HTR-8/SVneo (cell line): ENCODE measurements at places on chromosomes 3 and 15.

DNA sequence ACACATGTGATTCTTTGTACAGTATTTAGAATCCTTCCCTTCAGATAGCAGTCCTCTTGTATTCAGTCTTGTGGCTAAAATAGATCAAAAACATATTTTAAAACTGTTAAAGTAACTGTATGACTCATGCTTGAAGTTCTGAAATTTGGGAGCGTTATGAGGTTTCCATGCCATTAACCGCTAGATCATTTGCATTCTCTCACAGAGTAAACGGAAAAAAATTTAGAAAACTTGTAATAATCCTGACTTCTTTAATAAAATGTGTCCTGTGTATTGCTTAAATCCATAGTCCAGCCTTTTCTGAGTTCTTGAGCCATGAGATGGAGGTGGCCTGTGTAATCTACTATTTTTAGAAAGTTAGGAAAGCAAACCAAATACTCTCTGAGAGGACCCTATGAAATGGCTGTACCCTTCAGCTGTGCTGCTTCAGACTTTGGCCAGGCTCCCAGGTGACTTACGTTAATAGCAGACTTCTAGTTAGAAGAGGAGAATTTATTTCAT is 33.8 kb downstream of the MBNL1 start:
- DNase-seq: no peak

- DNase-seq: no peak
These were observed 112.5 kb downstream of the FOXB1 start for GRCh38 chr15:60116456-60117089.

DNA sequence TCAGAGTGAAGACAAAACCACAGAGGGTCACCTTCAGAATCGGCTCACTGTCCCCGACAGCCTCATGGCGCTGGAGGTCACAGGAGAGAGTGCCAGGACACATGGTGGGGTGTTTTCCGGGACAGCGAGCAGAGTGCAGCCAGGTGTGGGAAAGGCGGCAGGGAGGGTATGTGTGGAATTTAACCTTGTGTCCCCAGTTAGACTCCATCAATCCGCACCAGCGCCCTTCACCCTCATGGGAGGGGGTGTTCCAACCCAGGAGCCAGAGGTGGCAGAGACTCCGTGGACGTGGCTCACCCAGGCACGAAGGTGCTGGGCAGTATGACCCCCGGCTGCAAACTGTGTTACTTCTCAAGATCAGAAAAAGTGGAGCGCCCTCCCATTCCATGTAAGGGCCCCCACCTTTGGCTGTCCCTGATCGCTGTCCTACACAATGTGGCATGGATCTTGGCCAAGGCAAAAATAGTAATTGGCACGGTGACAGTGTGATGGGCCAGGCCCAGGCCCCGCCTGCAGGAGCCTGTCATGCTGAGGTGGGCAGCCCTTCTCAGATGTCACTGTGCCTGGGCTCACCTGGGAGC is 190.3 kb downstream of the XXYLT1 start:
- no peak for DNase-seq

DNA sequence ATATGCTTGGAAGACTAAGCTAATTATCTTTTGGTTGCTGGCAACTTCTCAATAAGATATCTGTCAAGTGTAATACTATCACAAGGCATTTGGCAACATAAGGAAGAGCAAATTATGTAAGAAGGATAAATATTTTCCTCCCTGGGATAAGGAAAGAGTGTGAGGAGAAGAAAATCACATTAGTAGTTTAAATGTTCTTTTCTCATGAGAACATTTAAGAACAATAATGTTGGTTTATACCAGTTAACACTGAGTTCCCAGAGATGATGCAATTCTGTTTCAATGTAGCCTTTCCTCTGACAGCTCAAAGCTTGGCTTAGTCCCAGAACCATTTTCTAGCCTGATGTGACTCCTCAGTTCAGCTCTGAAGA is 66.1 kb upstream of the NPHP3 start:
- DNase-seq: peak; percentile 34

- no peak for DNase-seq
These were observed 19.0 kb downstream of the ADAMTS9 start for GRCh38 chr3:64668582-64669510.

DNA sequence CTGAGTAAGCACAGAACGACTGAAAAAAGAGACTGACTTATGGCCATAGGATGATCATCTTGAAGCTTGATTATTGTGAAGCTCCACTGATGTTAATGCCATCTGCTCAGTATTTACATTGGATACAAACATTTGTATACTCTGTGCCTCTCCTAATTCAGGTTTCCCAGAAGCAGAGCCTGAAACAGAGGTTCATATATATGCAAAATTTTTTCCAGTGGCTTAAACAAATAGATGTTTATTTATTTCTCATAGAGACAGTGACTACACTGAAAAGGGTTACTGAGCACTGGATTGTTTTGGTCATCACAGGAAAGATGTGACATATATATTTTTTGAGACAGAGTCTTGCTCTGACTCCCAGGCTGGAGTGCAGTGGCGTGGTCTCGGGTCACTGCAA is 36.3 kb downstream of the SCN11A start:
- no peak for DNase-seq

DNA sequence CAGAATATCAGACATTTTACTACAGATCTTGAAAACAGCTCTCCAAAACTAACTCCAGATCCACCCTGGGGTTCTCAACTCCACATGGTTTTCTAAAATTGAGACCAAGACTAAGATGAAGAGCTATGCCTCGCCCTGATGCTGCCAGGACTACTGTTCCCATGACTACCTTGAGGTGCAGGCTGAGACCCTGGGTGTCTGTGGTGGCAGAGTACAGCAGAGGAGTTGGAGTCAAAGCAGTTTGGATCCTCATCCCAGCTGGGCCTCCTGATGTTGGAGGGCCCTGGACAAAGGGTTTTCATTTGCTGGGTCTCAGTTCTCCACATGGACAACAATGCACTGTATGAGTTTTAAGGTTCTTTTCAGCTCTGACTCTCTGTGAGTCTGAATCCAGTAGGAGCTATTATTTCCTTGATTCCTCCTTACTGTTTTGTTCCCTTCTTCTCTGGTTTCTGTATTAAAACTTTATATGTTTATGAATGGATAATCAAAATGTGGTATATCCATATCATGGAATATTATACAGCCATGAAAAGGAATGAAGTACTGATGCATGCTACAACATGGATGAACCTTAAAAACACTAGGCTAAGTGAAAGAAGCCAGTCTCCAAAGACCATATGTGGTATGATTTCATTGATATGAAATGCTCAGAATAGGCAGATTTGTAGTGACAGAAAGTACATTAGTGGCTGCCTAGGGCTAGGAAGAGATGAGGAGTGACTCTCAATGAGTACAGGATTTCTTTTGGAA is 93.0 kb downstream of the CPN2 start:
- DNase-seq: no peak

- DNase-seq: no peak
These were observed 38.1 kb upstream of the SFMBT1 start for GRCh38 chr3:53083949-53084309.

GRCh38 chr3:35639254-35640186 is at the start of gene ARPP21:
ARPP21 (plus strand) TSS chr3:35639525; CDS start chr3:35681752, 42,227 bp downstream.
- DNase-seq: no peak

DNA sequence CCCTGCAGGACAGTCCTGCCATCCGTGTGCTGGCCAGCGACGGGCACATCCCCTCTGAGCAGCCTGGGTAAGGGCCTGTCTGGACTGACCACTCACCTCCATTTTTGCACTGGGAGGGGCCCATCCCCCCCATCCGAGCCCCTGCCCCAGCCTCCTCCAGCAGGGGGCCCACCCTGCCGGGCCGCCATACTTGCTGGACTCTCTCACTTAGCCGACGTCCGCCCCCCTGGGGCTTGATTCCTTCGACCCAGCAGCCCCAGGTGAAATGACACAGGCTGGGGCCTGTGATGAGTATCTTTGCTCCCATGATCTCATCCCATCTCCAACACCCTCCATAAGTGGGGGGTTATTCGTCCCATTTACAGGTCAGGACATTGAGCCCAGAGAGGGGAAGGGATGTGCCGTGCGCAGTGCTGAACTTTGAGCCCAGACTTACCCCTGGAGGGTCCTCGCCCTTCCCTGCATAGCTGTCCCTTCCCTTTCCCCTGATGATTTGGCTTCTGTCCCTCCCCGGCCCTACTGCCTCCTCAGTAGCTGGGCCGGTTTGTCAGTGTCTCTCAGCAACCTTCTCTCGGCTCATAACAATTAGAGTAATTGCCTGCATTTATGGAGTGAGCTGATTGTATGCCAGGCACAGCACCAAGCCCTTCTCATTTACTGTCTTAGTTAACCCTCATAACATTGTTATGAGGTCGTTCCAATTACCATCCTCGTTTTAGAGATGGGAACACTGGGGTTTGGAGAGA is 4.2 kb downstream of the LMAN1L start:
- no peak for DNase-seq

GRCh38 chr15:71142780-71143179 is 27.5 kb downstream of the THSD4 start:
- no peak for DNase-seq

- DNase-seq: no peak
These were observed 466.5 kb upstream of the BCHE start for GRCh38 chr3:166303681-166304080.

DNA sequence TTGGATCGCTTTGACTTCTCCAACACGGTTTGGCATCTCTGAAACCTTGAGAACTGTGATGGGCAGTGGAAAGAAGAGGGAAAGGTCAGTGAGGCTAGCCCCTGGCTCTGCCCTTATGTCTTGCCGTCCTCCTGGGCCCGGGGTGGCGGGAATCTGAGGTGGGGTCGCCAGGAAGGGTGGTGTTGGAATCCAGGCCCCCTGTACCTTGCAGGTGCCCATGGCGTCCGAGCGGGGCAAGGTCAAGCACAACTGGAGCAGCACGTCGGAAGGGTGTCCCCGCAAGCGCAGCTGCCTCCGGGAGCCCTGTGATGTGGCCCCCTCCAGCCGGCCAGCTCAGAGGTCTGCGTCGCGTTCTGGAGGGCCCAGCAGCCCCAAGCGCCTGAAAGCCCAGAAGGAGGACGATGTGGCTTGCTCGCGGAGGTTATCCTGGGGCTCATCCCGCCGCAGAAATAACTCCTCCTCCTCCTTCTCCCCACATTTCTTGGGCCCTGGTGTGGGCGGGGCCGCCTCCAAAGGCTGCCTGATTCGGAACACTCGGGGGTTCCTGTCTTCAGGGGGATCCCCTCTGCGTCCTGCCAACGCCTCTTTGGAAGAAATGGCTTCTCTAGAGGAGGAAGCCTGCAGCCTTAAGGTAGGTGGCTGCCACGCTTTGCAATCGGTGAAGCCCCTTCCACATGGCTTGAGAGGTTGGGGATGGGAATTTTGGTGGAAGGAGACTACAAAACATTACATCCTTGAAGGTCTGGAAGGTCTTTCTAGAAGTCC is 907 bp downstream of the TATDN2 start:
- no peak for DNase-seq

DNA sequence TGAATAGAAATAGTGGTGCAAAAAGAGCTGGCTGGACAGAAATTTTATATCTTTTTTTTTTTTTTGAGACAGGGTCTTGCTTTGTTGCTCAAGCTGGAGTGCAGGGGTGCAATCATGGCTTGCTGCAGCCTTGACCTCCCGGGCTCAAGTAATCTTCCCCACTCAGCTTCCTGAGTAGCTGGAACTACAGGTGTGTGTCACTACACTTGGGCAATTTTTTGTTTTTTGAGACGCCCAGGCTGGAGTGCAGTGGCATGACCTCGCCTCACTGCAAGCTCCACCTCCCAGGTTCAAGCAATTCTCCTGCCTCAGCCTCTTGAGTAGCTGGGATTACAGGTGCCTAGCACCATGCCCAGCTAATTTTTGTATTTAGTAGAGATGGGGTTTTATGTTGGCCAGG is 22.4 kb downstream of the CHRNA3 start:
- no peak for DNase-seq

DNA sequence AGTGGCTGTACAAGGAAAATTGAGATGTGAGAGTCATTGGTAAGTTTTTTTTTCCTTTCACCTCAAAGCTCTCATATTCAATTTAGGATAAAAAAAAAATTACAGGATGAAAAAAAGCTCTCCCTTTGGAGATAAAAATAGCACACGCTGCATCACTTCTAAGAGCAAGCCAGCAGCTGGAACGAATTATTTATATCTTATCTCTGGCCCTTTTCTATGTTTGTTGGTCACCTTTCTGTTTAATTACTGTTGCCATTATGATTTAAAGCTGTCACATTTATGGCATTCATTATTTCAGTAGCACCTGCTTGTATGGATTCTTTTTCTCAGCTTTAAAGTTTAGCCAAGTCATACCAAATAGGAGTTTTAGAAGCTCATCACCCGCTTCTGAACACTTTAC is 171.6 kb upstream of the PDZRN3 start:
- no peak for DNase-seq

DNA sequence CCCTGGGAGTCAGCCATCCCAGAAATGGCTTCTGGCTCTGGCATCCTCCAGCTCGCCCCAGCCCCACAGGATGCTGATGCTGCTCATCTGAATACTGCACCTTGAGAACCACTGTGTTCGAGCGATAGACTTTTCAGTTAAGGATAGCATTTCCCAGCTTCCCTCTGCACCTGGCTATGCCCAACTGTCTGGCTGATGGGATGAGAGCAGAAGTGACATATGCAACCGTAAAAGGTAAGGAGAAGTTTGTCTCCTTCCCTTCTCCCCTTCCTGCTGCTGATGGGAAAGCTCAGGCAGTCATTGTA is 9.7 kb upstream of the HHATL start:
- no peak for DNase-seq

- no peak for DNase-seq
These were observed 15.7 kb downstream of the CIDEC start for GRCh38 chr3:9864200-9864927.

DNA sequence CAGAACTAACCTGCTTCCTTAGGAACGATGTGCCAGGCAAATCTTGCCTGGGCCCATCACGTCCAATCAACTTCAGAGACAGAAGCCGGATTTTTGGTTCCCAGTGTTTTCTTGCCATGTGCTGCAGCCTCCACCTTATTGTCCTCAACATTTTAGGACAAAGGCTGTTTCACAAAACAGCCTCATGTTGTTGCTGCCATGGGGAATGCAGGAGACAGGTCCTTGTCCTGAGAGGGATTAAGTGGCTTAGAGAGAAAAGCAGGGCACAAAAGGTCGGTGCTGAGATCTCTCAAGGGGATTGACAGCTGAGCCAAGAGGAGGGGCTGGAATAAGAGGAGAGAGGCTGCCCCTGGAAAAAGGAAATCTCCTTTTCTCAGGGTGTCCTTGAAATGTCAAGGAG is 11.3 kb upstream of the NMNAT3 start:
- no peak for DNase-seq

GRCh38 chr3:59817511-59817910 is 767.7 kb upstream of the CFAP20DC start:
- DNase-seq: no peak

DNA sequence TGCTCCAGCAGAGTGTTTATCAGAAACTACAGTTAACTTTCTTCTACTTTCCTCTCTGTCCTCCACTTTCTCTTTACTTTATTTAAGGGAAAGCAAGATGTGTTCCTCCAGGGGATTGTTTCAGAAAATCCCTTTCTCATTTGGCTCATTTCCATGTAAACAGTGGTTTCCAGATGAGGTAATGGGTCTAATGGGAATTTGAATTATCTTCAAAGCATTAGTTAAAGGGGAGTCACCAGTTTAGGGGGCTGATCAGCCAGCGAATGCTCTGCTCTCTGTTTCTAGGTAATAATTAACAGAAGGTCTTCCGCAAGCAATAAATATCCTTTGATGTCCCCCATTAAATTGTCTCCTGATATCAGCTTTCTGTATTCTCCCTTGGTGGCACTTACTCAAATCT is 30.4 kb upstream of the ZNF639 start:
- no peak for DNase-seq
